ENCODE measurements at places on chromosomes 3 and 15. TPM values are rescaled to one million over a fixed set of nuclear protein-coding genes. Genes with fewer than 3 reads are reported as not detected.

The MUSTN1 gene
- total RNA-seq: 4.7 TPM

The PP2D1 gene
- not detected for total RNA-seq

The FGF7 gene
- 99.0 TPM for total RNA-seq

The MASP1 gene
- total RNA-seq: 17.8 TPM

The ZNF502 gene
- 5.5 TPM for total RNA-seq

The CHDH gene
- total RNA-seq: 46.4 TPM

The ATP13A5 gene
- 0.86 TPM for total RNA-seq

The CCR9 gene
- total RNA-seq: 0.23 TPM

The ZDHHC19 gene
- 1.2 TPM for total RNA-seq

The CCR8 gene
- not detected for total RNA-seq

The LOXL1 gene
- 20.2 TPM for total RNA-seq

The MOBP gene
- 0.14 TPM for total RNA-seq

The RBPMS2 gene
- total RNA-seq: 41.3 TPM

The RYR3 gene
- 2.0 TPM for total RNA-seq

The SSUH2 gene
- 2.8 TPM for total RNA-seq

The C2CD4A gene
- 0.17 TPM for total RNA-seq

The CFAP92 gene
- 3.3 TPM for total RNA-seq

The NANOGP8 gene
- 0.46 TPM for total RNA-seq

The RAB5A gene
- 53.6 TPM for total RNA-seq

Measured in mucosa of gallbladder (tissue), 1 donor.